ENCODE measurements at places on chromosomes 4 and X. TPM values are rescaled to one million over a fixed set of nuclear protein-coding genes. Genes with fewer than 3 reads are reported as not detected.

- no peak for DNase-seq
Measured at GRCh38 chrX:134909261-134909660, 81.5 kb upstream of the SMIM10 start.

- DNase-seq, result no peak
Measured at GRCh38 chr4:182189103-182189878, 53.9 kb upstream of the TENM3 start.

DNA sequence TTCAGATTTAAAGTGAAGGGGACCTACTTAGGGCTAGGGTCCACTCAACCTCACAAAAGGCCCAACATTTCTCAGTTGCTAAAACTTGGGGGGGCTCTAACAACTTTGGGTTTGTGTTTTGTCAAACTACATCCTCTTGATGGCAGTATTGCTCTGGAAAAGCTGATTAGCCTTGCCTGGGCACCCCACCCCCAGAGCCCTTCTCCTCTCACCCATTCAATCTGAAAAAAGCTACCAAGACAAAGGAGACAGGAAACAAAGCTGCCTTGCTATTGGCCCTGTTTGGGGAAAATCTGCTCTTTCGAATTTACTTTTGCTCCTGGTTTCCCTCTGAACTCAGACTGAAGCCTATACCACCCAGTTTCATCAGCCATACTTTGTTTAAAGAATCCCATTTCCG, 195.2 kb upstream of the STK26 start:
- no peak for DNase-seq

DNA sequence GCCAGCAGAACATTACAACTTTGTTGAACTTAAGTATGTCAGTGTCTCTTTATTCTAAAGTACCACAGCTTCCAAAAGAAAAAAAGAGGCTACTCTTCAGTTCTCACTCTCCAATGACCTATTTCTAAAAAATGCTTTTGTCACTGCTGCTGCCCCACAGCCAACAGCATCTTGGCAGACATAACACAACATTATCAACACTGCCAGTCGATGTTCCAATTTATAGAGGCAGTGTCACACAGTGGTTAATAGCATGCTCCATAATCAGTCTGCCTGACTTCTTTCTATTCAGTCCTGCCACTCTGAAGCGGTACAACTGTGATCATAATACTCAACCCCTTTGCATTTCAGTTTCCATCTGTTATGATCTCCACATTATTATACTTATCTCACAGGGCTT, 69.2 kb downstream of the PLS3 start:
- DNase-seq, result no peak

GRCh38 chr4:71195924-71196323, 142.9 kb upstream of the SLC4A4 start:
- DNase-seq, result no peak

GRCh38 chr4:187827631-187828030, 167.9 kb upstream of the ZFP42 start:
- DNase-seq, result no peak

- DNase-seq, result no peak
Measured at GRCh38 chr4:165838575-165838974, 34.5 kb upstream of the TLL1 start.

DNA sequence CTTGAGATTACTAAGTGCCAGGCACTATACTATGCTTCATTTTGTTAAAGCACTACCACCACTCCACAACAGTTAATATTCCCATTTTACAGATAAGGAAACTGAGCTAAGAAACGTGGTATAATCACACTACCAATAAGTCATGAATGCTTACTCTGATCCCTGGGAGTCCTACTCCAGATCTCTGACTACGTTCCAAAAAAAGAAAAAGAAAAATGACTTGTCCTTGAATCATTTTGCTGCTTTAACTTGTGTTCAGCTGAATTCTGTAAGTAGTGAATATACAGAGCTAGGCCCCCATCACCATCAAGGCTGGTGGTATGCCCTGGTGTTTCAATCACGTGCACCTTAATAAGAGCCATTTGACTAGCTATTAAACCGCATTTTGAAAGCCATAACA, 39.4 kb downstream of the LDB2 start:
- no peak for DNase-seq

- no peak for DNase-seq
Measured at GRCh38 chrX:34562006-34562405, 95.1 kb downstream of the TMEM47 start.

GRCh38 chrX:102728646-102729045, 8.1 kb downstream of the GPRASP3 start:
- DNase-seq, result no peak

DNA sequence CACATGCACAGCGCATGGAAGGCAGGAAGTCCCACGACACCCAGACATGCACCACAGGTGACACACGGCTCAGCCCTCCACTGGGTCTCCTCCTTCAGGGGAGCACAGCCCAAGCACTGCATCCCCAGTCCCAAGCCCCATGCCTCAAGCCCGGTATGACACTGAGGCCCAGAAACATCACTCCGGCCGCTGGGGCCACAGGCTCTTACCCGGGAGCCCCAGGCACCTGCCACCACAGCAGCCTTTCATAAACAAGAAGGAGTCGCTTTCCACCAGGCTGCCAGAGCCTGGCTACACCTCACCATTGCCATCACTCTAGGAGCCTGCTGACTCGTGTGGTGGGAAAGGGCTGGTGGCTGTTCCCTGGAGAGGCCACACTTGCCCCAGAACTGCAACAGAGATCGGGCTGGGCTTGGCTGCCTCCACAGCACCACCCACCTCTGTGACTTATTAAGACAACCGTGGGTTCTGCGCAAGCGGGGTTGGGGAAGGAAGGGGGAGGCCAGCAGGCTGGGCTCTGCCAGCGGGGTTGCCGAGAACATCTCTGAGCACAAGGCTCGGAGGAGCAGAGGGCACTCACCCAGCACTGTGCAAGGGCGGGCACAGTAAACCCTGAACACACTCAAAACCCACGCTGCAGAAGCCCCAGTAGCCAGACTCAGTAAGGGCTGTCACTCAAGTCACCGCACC, 4.5 kb downstream of the HAUS7 start:
- no peak for DNase-seq

DNA sequence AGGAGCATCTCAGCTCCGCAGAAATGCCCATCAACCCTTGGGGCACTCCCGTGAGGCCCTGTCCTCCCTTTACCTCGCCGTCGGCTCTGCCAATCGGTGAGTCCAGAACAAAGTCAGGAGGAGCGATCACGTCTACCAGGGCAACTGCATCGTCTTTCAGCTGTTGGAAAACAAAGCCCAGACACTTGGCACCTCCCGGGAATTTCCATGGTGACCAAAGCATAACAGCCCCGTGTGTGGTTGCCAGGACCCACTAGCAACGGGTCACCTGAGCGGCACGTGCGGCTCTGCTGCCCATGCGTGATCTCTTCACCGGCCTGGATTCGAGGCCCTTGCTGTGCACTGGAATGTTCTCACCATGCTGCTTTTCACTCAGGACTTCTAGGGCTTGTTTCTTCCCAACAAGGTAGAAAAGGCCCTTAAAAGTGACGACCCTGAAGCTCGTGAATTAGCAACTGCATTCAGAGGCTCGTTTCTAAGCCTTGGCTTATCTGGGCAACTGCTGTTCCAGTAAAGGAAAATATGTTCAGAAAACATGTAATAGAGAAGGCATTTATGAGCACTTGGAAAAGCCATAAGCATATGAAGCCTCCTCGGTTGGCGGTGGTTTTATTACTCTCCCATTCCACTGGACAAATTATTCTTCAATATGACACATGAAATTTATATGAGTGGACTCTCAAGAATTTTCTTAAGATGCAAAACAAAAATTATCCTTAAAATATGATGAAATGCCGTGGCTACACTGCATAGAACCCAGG, 69.5 kb downstream of the ACOX3 start:
- DNase-seq, result peak; percentile 72

- no peak for DNase-seq
Measured at GRCh38 chr4:176013476-176014247, 52.0 kb upstream of the WDR17 start.

DNA sequence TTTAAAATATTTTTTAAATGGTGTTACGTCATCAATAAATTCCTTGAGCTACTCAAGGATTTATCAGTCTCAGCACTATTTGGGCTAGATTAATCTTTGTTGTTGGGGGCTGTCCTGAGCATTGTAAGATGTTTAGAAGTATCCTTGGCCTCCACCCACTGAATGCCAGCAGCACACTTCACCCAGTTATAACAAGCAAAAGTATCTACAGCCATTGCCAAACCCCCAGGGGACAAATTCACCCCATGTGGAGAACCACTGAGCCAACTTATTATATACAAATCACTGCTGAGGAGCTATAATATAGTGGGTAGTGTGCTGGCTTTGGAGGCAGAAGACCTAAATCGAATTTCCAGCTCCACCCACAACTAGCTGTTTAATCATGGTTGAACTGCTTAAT, 58.3 kb downstream of the ATP10D start:
- no peak for DNase-seq

GRCh38 chr4:23039818-23040217, 347.1 kb downstream of the GBA3 start:
- DNase-seq, result no peak

DNA sequence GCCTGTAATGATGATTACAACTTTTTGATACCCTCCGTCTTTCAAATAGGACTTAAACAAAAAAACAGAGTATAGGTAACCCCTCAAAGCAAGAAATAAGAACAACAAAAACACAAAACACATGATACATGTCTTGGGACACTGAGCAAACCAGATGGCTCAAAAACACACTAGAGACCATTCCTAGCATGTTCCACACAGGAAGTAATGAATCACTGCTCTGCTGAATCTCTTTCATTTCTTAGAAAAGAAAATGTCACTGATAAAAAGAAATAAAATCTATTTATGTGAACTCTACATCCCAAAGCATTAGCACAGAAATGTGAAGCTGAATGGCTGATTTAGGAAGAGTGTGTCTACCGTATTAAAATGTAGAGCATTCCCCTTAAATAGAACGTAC, 134.5 kb upstream of the IL15 start:
- DNase-seq, result no peak

GRCh38 chr4:7034262-7035081, 8.7 kb upstream of the TADA2B start:
- peak; percentile 66 for DNase-seq

- no peak for DNase-seq
Measured at GRCh38 chr4:146458594-146458993, 63.1 kb downstream of the SLC10A7 start.

- no peak for DNase-seq
Measured at GRCh38 chr4:11301075-11301660, 127.5 kb downstream of the HS3ST1 start.

- DNase-seq, result no peak
Measured at GRCh38 chrX:19789782-19790181, 97.6 kb downstream of the SH3KBP1 start.

CSAG2 gene
- total RNA-seq, result not detected

SSX3 gene
- total RNA-seq, result not detected

CNKSR2 gene
- total RNA-seq, result 1.7 TPM

ADAMTS3 gene
- total RNA-seq, result 3.0 TPM

TRIML2 gene
- 1.1 TPM for total RNA-seq

TRIM61 gene
- not detected for total RNA-seq

C4orf50 gene
- total RNA-seq, result not detected

DGKK gene
- total RNA-seq, result not detected

ANAPC10 gene
- 17.7 TPM for total RNA-seq

Measured in chondrocyte (in vitro differentiated cells).